Endothelial cell (in vitro differentiated cells): ENCODE measurements at places on chromosomes 11 and 22. TPM values are rescaled to one million over a fixed set of nuclear protein-coding genes. Genes with fewer than 3 reads are reported as not detected.

DNA sequence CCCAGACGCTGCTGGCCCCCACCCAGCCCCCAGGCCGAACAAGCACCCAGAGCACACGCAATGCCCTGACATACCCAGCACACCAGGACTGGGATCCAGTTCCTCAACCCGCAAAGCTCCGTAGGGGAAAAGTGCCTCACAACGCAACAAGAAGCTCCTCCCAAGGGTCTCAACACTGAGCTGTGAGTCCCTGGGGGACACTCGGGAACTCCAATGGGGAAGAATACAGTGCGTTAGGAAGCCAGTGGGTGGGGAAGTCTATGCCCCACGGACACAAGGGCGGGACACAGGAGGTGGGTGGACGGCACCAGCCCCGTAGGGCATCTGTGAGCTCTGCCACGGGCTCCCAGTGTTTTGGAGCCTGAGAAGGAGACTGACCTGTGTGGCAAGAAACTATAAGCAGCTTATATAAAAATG, 1.6 kb downstream of the DEAF1 start:
- no peak for DNase-seq

- DNase-seq: no peak
Measured at GRCh38 chr22:21069375-21069774, 23.6 kb downstream of the LRRC74B start.

GRCh38 chr22:24216541-24217209, 28.2 kb downstream of the GGT5 start:
- no peak for DNase-seq

GRCh38 chr11:17257196-17257595, 19.3 kb upstream of the NUCB2 start:
- DNase-seq: no peak

GRCh38 chr11:28009388-28009787, 98.6 kb downstream of the KIF18A start:
- no peak for DNase-seq

GRCh38 chr22:49873228-49873940, 19.7 kb downstream of the ZBED4 start:
- DNase-seq: no peak

DNA sequence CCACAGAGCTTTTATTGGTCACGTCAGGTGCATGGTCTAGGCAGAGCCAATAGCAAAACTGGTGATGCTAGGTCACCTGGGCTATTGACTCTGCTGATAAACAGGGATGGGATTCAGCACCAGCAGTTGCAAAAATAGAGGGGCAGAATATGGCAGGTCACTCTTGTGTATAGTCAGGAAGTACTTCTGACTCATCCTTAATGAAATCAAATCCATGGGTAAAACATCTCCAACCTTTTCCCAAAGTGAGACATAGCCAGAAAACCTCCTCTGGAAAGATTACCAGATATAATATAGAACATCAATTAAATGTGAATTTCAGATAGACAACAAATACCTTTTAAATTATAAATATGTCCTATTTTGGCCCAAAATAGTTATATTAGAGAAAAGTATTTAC, 383.2 kb downstream of the METTL15 start:
- no peak for DNase-seq

DNA sequence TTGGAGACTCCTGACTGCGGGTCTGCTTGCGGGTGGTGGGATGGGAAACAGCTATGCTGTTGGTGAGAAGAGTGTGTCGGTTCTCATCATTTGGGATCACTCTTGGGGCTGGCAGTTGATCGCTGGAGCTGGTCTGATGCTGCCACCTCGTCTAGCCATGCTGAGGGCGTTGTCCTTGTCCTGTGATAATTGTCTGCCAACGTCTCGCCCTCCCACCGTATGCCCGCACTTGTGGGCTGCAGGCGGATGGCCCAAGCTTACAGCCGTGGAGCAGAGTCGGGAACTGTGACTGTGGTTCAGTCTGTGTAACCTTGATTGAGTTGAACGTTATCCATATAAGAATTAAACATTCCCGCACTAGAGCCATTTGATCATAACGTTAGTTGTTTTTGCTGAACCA, 204.4 kb downstream of the TBC1D22A start:
- no peak for DNase-seq

DNA sequence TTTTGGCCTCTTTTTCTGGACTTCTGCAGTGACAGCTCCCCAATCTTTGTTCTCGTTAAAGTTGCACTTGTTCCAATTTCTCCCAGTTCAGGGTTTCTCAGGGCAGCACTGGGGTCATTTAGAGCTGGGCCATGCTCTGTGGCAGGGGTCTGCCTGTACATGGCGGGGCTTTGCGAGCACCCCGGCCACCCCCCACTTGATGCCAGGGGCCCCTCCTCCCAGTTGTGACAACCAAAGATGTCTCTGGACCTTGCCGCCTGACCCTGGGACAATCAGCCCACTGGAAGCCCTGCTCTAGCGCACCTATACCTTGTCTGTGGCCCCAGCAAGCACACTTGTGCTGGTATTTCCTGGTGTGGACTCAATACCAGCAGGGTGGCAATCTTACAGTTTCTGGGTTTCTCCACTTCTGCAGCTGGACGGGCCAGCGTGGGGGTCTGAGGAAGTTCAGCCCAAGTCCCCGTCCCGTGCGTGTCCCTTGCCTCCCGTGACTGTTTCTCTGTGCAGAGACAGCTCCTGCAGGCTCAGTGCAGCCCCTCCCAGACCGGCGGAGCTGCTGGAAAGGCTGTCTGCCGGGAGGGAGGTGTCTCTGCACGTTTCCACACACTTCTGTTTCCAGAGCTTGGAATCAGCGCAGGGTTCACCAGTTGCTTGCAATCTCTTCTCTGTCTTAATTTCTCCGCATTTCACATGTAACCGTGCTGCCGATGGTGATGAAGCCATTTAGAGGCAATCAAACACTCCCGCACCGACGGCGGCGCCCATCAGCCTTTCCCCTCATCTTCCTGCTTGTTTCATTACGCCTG, 1328.9 kb downstream of the BRD1 start:
- DNase-seq: no peak

DNA sequence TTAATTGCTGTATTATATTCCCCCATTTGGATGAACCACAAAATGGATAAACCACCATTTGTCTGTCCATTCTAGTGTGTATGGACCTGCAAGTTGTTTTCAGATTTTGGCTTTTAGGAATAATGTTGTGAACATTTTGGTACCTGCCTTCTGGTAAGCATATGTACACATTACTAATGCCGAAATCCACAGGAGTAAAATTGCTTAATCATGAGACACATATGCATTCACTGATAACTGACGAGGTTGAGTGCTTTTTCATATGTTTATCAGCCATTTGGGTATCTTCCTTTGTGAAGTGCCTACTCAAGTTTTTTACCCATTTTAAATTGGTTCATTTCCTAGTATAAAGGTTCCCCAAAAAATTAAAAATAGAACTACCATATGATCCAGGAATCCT, 34.2 kb downstream of the OSBP2 start:
- no peak for DNase-seq

DNA sequence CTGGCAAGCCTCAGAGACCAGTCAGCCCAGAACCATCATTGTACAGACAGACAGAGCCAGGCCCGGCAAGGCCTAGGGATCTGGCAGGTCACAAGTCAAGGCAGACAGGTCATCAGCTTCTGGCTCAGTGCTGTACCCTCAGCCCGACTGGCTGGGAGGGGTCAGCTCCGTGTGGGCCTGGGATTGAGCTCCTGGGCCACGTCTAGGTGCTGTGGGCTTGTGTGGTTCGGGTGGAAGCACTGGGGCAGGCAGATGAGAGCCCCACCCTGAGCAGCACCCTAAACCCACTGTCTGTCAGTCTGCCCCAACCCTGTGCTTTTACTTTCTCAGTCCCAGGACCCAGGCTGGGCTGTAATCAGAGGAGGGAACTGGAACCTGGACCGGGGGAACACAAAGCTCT, 26.9 kb upstream of the P2RY2 start:
- no peak for DNase-seq

- peak; percentile 24 for DNase-seq
Measured at GRCh38 chr22:19448076-19448607, 631 bp upstream of the C22orf39 start.

DNA sequence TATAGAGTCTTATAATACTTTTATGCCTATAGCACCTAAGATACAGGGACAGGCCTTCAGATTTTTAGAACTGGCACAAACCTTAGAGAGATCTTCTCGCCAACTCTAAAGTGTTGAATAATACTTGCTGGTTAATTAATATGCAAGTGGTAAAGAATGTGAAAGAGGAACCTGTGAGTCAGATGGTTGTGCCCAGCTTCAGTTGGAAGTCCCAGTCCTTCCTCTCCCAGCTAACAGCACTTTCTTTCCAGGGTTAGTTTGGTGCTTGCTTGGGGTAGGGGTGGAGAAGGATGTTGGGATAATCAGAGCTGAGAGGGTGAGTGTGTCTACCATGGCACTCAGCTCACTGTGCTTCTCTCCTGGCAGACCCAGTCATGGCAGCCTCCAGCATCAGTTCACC, 4.9 kb upstream of the TMEM132A start:
- no peak for DNase-seq

GRCh38 chr11:79241205-79241851, 199.5 kb downstream of the TENM4 start:
- DNase-seq: no peak

IGF2 gene
- total RNA-seq: 2.1 TPM

NLRP6 gene
- not detected for total RNA-seq

SCUBE2 gene
- 2.4 TPM for total RNA-seq
